ENCODE measurements at places on chromosomes 7 and 10. TPM values are rescaled to one million over a fixed set of nuclear protein-coding genes. Genes with fewer than 3 reads are reported as not detected.

GRCh38 chr7:34973400-34973760 is 63.9 kb downstream of the DPY19L1 start:
- DNase-seq, result no peak
- no peak overlapping the region for H3K4me3 ChIP-seq
- H3K36me3 ChIP-seq, result peaks cover 5% of the 10 kb centered on the region
- no peaks in the 10 kb centered on the region for H3K4me1 ChIP-seq
- no peaks in the 10 kb centered on the region for H3K27me3 ChIP-seq

DNA sequence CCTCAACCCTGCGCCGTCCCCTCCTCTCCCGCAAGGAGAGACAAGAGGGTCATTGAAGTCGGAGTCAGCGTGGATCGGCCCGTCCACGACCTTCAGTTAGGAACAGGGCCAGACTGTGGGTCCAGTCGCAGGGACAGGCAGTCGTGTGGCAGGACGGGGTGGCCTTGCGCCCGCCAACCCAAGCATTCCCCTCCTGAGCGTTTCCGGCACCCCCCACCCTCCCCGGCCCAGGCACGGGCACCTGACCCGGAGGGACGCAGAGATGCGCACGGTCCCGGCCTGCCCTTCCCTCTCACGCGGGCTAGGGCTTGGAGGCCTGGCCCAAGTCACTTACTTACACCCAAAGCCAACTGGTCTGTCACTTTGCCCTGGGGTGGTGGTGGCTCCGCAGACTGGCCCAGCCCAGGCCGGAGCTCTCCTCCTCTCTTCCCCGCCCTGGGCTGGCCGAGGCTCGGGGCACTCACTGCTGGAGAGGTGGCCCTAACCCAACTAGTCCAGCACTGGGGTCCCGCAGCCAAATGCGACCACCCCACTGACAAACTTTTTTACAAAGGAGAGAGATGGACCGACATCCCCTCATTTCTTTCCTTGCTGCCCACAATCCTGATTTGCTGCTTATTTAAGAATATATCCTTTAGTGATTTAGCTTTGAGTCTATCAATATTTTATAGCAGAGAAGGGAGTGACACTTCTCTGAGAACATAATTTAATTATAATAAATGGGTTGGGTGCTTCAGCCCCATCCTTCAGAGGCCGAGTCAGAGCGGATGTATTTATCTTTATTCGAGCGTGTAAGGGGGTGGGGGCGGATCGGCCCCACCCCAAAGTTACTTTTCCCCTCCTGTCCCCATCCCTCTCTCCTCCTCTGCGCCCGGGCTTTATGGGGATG is 1.2 kb upstream of the UNCX start:
- no peaks in the 10 kb centered on the region for H3K36me3 ChIP-seq
- DNase-seq, result no peak
- H3K4me3 ChIP-seq, result no peak overlapping the region
- H3K4me1 ChIP-seq, result no peaks in the 10 kb centered on the region

PNLIPRP3 gene
- not detected for polyA plus RNA-seq

GRCh38 chr7:11175887-11176286 is 202.2 kb downstream of the PHF14 start:
- no peaks in the 10 kb centered on the region for H3K36me3 ChIP-seq
- H3K27ac ChIP-seq, result no peak overlapping the region
- DNase-seq, result no peak

DNA sequence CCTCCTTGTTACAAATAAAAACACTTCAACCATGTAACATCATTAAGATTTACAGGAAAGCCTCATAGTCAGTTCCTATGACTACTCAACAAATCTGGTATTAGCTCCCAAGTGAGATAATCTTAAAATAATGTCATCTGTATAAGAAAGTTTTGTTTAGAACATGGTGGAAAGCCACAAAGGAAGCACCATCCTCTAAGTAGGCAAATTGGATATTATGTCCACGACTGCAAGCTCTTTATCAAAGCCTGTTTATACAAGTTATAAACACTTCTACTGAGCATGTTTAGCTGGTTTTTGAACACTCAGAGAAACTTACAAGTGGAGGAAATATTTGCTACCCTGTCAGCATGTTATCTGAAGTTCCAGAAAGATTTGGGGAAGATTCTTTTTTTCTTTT is 349.8 kb downstream of the ARL4A start:
- no peaks in the 10 kb centered on the region for H3K36me3 ChIP-seq
- H3K4me1 ChIP-seq, result no peaks in the 10 kb centered on the region
- H3K27ac ChIP-seq, result no peak overlapping the region

GRCh38 chr10:104120903-104121484 is 977 bp upstream of the SFR1 start:
- H3K27me3 ChIP-seq, result no peaks in the 10 kb centered on the region
- H3K27ac ChIP-seq, result peak overlapping the region; percentile 98
- peak; percentile 89 for DNase-seq
- no peaks in the 10 kb centered on the region for H3K36me3 ChIP-seq

ZFAND2A gene
- polyA plus RNA-seq, result 49.2 TPM

GRCh38 chr7:11379641-11380040 is 406.0 kb downstream of the PHF14 start:
- no peak overlapping the region for H3K27ac ChIP-seq
- DNase-seq, result no peak
- H3K27me3 ChIP-seq, result no peaks in the 10 kb centered on the region
- H3K36me3 ChIP-seq, result no peaks in the 10 kb centered on the region
- no peaks in the 10 kb centered on the region for H3K4me1 ChIP-seq

CHCHD1 gene
- 63.2 TPM for polyA plus RNA-seq

EIF5AL1 gene
- 0.88 TPM for polyA plus RNA-seq

KCNIP2 gene
- 23.0 TPM for polyA plus RNA-seq

GRCh38 chr10:14562218-14563075 is 212.2 kb downstream of the FAM107B start:
- no peak for DNase-seq
- no peaks in the 10 kb centered on the region for H3K36me3 ChIP-seq

GRCh38 chr7:70940597-70940996 is 191.3 kb upstream of the GALNT17 start:
- H3K4me1 ChIP-seq, result no peaks in the 10 kb centered on the region
- no peak overlapping the region for H3K4me3 ChIP-seq
- H3K27ac ChIP-seq, result no peak overlapping the region
- no peaks in the 10 kb centered on the region for H3K36me3 ChIP-seq

WDR86 gene
- not detected for polyA plus RNA-seq

DNA sequence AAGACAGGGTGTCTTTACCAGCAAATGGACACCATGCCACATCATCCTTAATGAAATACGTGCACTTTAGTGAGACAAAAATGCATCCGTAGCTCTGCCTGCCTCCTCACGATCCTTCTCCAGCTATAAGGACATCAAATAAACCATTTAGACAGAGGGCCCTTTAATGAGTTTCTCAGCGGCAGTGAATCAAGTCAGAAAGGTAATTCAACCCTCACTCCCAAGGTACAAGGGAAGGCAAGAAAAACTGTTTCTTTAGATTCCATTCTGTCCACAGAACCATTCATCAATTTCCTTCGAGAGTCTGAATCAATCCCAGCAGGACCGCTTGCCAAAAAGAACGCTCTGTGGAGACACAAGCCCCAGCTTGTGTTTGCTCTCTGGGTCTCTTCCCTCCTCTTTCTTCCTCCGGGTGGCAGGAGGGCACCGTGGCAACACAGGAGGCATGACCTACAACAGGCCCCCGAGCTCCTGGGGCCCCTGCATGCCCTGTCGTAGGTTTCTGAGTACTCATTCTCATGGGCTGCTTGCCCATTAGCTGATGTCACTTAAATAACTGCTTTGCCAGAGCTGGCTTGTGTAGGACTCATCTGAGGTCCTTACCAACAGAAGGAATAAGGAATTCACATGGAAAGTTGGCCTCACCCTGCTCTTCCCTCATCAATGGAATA is 297.8 kb upstream of the PRKCQ start:
- no peak overlapping the region for H3K4me3 ChIP-seq
- no peaks in the 10 kb centered on the region for H3K36me3 ChIP-seq
- DNase-seq, result no peak
- H3K27ac ChIP-seq, result no peak overlapping the region
- peaks cover 5% of the 10 kb centered on the region for H3K27me3 ChIP-seq

DNA sequence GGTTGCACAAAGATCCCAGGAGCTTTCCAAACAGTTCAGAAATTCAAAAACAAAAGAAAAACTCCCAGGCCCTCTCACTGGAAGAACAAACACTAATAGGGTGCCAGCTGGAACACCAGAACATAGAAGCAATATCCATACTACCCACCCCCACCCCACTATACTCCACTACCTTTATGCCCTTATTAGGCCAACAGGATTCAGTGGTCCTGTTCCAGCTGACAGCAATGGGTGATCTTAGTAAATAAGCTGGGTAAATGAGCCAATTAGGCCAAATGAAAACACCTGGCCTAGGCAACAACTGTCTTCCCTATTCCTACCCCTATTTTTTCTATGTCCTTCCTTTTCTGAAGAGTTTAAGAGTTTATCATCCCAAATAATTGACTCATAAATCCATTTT is 11.7 kb downstream of the NOC3L start:
- no peaks in the 10 kb centered on the region for H3K27me3 ChIP-seq
- no peak for DNase-seq
- no peaks in the 10 kb centered on the region for H3K36me3 ChIP-seq
- H3K4me3 ChIP-seq, result no peak overlapping the region
- H3K27ac ChIP-seq, result no peak overlapping the region

GRCh38 chr7:135207406-135208101 is 3.8 kb downstream of the WDR91 start:
- no peak overlapping the region for H3K27ac ChIP-seq
- peaks cover 33% of the 10 kb centered on the region for H3K36me3 ChIP-seq
- no peak for DNase-seq
- H3K27me3 ChIP-seq, result no peaks in the 10 kb centered on the region

DNA sequence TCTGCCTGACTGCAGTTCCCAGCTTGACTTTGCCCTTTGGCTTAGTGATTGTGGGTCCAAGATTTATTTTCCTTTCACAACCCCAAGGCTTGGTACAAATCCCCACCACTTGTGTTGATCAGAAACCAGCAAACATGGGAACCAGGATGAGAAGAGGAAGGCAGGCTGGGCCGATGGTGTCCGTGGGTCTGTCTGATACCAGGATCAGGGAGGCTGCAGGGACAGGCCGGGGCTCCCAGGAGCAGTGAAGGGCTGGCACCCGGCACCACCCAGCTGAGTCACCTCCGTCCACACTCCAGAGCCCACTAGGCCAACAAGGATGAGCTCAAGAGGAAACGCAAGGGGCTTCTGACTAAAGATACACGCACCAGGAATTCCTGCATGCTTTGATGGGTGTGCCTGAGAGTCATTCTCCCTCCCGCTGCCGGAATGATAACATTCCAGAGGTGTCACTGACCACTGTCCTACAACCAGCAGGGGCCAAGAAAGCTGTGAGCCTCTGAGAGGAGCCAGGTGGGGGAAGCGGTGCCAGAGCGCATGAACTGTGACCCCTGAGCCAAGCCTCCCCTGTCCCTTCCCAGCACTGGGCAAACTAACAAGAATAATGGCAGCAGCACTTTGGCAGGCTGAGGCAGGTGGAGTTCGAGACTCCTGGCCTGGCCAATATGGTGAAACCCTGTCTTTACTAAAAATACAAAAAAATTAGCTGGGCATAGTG is 29.2 kb upstream of the PROSER2 start:
- no peak overlapping the region for H3K27ac ChIP-seq
- no peak for DNase-seq
- no peaks in the 10 kb centered on the region for H3K4me1 ChIP-seq
- H3K27me3 ChIP-seq, result no peaks in the 10 kb centered on the region
- H3K4me3 ChIP-seq, result no peak overlapping the region

DHX32 gene
- 40.1 TPM for polyA plus RNA-seq

DNA sequence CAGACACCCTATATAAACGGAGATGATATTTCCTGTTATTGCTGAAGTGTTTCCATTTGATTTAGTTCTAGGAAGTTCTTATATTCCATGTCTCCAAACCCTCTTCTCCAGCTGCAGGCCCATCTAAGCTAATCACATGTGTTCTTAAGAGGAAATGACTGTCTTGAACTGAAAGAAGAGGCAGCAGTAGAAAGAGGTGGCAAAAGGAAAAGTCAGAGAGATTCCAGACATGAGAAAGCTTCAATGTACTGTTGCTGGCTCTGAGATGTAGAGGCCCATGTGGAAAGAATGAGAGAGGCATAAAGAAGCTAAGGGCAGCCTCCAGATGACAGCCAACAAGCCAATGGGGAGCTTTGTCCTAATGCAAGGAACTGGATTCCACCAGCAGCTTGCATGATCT is 287.2 kb downstream of the GFRA1 start:
- H3K27me3 ChIP-seq, result no peaks in the 10 kb centered on the region
- DNase-seq, result no peak
- H3K27ac ChIP-seq, result no peak overlapping the region
- H3K4me1 ChIP-seq, result no peaks in the 10 kb centered on the region
- no peak overlapping the region for H3K4me3 ChIP-seq

DNA sequence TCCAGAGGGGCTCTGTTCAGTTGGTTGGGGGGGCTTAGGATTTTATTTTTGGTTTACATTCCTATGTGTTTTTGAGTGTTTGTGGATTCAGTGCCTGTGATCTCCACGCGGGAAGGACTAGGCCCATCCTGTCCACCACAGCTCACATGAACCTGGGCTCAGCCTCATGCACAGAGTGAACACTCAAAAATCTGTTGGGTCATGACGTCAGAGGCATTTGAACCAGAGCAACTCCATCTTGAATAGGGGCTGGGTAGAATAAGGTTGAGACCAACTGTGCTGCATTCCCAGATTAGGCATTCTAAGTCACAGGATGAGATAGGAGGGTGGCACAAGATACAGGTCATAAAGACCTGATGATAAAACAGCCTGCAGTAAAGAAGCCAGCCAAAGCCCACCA is 133.3 kb downstream of the RAMP3 start:
- DNase-seq, result no peak
- no peaks in the 10 kb centered on the region for H3K4me1 ChIP-seq
- H3K27me3 ChIP-seq, result no peaks in the 10 kb centered on the region
- H3K36me3 ChIP-seq, result no peaks in the 10 kb centered on the region
- no peak overlapping the region for H3K27ac ChIP-seq

DNA sequence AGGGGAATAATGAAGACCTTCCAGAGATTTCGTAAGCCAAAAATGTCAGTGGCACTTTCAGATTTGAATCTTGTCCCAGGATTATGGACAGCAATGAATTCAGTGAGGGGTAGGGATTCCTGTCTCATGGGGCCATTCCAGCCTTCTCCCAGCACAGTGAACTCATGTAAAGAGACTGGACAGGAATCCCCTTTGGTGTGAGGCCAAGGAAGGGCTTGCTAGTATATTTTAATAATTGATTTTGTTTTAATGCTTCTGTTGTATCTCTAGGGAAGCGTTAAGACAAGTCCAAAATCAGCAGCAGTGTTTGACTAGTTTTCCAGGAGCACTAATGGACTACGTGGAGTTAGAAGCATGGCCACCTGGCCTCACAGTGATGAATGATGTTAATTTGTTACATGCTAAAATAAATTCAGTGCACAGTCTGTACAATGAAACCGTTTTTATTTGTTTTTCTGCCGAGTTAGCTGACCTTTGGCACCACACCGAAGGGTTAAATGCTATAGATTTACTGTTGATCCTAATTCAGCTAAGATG is 214.0 kb upstream of the DKK1 start:
- H3K27ac ChIP-seq, result no peak overlapping the region
- DNase-seq, result no peak
- H3K36me3 ChIP-seq, result no peaks in the 10 kb centered on the region
- no peak overlapping the region for H3K4me3 ChIP-seq
- no peaks in the 10 kb centered on the region for H3K4me1 ChIP-seq
- H3K27me3 ChIP-seq, result no peaks in the 10 kb centered on the region
